ENCODE measurements at places on chromosomes 4 and X.
A peak's percentile ranks its signal among the peaks of the same experiment; 100 is the strongest.

DNA sequence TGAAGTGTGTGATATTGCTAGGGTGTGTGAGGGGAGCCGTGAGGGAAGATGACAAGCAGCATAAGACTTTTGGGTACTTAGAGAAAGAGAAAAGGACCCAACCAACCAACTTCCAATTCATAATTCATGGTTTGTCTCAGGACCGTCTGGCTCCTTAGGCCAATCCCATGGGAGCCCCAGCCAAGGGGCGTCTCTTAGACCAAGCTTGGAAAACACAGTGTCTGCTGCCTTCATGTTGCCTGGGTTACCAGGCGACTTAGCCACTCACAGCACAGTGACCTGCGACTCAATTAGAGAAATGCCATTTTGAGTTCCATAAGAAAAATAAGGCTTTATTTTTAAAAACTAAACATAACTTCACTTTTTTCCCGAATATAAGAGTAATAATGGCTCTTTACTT, 32.7 kb downstream of the BST1 start:
- no peak overlapping the region for H3K27ac ChIP-seq
- H3K4me3 ChIP-seq = no peak overlapping the region
- DNase-seq = no peak
- H3K36me3 ChIP-seq = no peaks in the 10 kb centered on the region
- H3K4me1 ChIP-seq = peaks cover 4% of the 10 kb centered on the region
- peaks cover 44% of the 10 kb centered on the region for H3K27me3 ChIP-seq

- H3K4me3 ChIP-seq = peak overlapping the region; percentile 45
Observed at GRCh38 chr4:101103381-101104142, 243.8 kb downstream of the PPP3CA start.

DNA sequence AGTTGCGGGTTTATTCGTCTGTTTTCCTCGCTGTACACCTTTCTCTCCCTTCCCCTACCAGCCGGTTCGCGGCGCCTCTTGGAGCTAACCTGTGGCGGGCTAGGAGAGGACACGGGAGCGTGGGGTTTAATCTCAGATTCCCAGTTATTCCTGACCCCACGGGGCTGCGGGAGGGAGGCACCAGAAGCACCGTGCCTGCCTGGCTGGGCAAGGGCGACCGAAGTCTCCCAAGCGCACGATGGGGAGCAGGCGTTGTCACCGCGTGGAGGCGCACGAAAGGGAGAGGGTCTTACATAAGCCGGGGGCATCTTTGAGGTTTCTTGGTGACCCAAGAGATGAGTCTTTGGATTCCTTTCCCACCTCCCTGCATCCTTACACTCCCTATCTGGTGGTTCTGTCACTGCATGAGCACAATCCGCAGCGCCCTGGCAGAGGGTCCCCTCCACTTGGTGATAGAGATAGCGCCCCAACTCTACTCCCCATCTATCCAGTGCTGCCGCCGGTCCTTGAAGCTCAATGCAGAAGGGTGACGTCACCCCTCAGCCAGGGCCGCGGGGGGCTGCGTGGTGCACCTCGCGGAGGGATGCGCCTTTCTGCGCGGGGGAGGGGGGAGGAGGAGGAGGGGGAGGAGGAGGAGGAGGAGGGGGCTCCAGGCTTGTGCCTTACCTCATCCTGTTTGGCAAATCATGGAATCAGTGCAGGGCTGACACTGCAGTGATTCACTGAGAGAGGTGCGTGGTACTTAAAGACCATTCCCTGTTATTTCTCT, 793 bp downstream of the TSPAN7 start:
- H3K27ac ChIP-seq = no peak overlapping the region
- H3K36me3 ChIP-seq = no peaks in the 10 kb centered on the region
- H3K27me3 ChIP-seq = no peaks in the 10 kb centered on the region
- no peak for DNase-seq
- H3K4me3 ChIP-seq = peak overlapping the region; percentile 80

- no peaks in the 10 kb centered on the region for H3K36me3 ChIP-seq
- no peaks in the 10 kb centered on the region for H3K4me1 ChIP-seq
- H3K27me3 ChIP-seq = no peaks in the 10 kb centered on the region
Observed at GRCh38 chrX:64427787-64428186, 32.5 kb upstream of the MTMR8 start.

DNA sequence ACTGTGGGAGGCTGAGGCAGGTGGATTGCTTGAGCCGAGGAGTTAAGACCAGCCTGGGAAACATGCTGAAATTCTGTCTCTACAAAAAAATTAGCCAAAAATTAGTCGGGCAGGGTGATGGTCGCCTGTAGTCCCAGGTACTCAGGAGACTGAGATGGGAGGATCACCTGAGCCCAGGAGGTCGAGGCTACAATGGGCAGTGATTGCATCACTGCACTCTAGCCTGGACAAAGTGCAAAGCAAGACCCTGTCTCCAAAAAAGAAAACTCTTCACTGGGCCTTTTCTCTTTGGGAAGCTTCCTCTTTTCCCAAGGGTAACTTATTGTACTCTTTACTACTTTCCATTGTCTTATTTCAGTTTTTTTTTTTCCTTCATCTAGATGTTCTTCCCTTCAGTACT, 88.9 kb downstream of the UBE2K start:
- peaks cover 1% of the 10 kb centered on the region for H3K4me1 ChIP-seq
- no peaks in the 10 kb centered on the region for H3K36me3 ChIP-seq
- H3K4me3 ChIP-seq = no peak overlapping the region
- DNase-seq = no peak

DNA sequence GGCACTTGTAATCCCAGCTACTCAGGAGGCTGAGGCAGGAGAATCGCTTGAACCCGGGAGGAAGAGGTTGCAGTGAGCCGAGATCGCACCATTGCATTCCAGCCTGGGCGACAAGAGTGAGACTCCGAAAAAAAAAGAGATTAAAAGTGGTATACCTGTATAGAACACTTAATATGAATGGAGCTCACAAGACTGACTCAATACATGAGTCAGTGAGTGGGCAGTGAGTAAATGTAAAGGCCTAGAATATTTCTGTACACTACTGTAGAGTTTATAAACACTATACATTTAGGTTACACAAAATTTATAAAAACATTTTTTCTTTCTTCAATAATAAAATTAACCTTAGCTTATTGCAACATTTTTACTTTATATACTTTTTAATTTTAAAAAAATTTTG, 93.8 kb downstream of the CENPC start:
- peaks cover 11% of the 10 kb centered on the region for H3K36me3 ChIP-seq
- DNase-seq = no peak
- no peak overlapping the region for H3K27ac ChIP-seq
- no peaks in the 10 kb centered on the region for H3K4me1 ChIP-seq

DNA sequence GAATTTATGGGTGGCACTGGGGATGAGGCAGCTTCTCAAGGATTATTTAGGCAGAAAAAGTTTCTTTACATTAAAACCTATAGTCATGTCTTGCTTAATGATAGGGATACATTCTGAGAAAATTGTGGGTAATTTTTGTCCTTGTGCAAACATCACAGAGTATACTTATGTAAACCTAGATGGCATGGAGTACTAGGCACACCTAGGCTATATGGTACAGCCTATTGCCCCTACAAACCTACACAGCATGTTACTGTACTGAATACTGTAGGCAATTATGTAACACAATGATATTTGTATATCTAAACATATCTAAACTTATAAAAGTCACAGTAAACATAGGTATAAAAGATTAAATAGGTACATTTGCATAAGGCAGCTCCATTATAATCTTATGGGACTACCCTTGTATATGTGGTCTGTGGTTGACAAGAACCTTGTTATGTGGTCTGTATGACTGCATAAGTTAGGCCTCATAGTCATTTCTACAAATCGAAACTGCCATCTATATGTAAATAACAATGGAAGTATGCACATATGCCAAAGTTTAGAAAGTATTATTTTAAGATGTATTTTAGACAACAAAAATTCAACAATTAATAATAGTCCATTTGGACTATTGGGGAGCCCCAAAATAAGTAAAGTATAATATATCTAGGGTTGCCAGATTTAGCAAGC, 87.3 kb downstream of the CFAP299 start:
- H3K27me3 ChIP-seq = no peaks in the 10 kb centered on the region
- no peak for DNase-seq
- H3K36me3 ChIP-seq = no peaks in the 10 kb centered on the region

DNA sequence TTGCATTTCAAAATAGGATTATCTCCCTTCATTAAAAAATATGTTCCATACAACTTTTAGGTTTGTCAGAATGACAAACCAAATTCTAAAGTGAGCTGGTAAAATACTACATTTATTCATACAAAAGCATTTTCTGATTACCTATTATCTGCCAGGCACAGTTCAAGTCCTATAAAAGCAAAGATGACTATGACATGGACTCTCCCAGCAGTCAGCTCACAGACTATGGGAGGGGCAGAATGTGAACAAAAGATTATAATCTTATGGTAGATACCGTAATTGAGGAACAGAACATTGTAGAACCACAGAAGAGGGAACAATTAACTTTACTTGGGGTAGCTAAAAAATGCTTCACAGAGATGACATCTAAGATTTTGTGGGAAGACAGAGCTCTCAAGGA, 12.4 kb downstream of the PAQR3 start:
- H3K4me1 ChIP-seq = no peaks in the 10 kb centered on the region
- H3K36me3 ChIP-seq = peaks cover 34% of the 10 kb centered on the region
- no peak overlapping the region for H3K27ac ChIP-seq
- no peak overlapping the region for H3K4me3 ChIP-seq

GRCh38 chr4:99205153-99205979, 13.7 kb downstream of the ADH6 start:
- H3K27me3 ChIP-seq = no peaks in the 10 kb centered on the region

DNA sequence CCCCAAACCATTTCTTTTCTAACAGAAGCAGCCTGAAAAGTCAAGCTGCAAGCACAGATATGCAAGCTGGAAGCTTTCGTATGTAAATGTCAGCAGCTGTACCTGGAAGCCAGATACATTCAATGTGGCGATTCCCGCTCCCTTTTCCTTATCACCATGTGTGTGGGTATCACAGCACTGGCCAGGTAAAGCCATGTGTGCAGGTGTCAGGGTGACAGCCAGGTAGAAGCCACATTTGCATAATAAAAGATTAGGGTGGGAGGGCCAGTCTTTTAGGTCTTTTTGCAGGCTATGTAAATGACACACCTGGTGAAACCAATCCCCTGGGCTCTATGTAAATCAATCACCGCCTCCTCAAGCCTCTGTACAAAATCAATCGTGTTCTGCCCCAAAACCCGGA, 50.1 kb downstream of the RXFP1 start:
- no peaks in the 10 kb centered on the region for H3K4me1 ChIP-seq
- no peak for DNase-seq
- peaks cover 11% of the 10 kb centered on the region for H3K27me3 ChIP-seq

DNA sequence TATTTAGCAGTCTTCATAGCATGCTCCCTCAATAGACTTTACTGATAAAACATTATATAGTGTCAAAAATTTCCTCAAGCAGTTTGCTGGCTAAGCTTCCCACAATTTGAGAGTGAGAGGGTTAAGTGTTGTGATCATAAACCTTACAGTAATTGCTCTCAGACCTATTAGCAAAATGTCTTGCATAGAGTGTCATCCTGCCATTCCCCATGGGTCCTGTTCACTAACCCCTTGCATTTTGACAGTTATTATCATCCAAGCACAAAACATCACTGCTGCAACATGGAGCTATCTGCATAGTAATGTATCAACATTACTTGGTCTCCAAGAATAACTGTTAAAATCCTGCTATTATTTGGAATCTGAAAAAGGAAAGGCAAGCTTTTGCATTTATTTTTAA, 196.1 kb upstream of the GK2 start:
- peaks cover 14% of the 10 kb centered on the region for H3K27me3 ChIP-seq
- no peaks in the 10 kb centered on the region for H3K36me3 ChIP-seq
- no peak overlapping the region for H3K27ac ChIP-seq
- H3K4me3 ChIP-seq = no peak overlapping the region
- H3K4me1 ChIP-seq = no peaks in the 10 kb centered on the region

- H3K4me1 ChIP-seq = no peaks in the 10 kb centered on the region
- H3K27ac ChIP-seq = no peak overlapping the region
- no peak overlapping the region for H3K4me3 ChIP-seq
Observed at GRCh38 chr4:98672583-98673287, 14.3 kb upstream of the TSPAN5 start.

DNA sequence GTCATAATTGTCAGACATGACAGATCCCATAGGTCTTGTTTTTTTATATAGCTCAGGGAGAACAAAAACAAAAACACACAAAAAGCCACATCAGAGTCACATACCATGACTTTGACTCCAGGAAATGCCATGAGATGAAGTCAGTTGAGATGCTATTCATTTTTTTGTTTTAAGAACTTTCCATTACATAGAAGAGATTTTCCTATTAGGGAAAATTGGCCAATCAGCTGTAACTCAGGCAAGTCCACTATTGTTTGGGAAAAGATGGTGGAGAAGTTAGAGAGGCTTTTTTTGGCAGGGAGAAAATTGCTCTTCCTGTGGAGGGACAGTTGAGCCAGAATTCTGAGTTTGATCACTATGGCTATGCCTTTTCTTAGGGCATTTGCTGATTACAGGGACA, 72.6 kb downstream of the SMARCA5 start:
- no peak for DNase-seq
- H3K4me1 ChIP-seq = no peaks in the 10 kb centered on the region
- no peaks in the 10 kb centered on the region for H3K36me3 ChIP-seq
- no peak overlapping the region for H3K4me3 ChIP-seq
- no peaks in the 10 kb centered on the region for H3K27me3 ChIP-seq

DNA sequence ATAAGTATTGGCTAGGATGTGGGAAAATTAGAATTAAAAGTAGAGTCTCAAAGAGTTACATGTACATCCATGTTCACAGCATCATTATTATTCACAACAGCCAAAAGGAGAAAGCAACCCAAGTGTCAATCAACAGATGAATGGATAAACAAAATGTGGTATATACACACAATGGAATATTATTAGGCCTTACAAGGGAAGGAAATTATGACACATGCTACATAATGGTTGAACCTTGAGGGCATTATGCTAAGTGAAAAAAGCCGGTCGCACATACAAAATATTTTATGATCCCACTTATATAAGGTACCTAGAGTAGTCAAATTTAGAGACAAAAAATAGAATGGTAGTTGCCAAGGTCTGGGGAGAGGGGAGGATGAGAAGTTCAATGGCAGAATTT, 80.1 kb downstream of the HUWE1 start:
- DNase-seq = no peak
- H3K4me1 ChIP-seq = peaks cover 3% of the 10 kb centered on the region
- H3K27me3 ChIP-seq = no peaks in the 10 kb centered on the region
- no peak overlapping the region for H3K4me3 ChIP-seq
- H3K36me3 ChIP-seq = peaks cover 87% of the 10 kb centered on the region

DNA sequence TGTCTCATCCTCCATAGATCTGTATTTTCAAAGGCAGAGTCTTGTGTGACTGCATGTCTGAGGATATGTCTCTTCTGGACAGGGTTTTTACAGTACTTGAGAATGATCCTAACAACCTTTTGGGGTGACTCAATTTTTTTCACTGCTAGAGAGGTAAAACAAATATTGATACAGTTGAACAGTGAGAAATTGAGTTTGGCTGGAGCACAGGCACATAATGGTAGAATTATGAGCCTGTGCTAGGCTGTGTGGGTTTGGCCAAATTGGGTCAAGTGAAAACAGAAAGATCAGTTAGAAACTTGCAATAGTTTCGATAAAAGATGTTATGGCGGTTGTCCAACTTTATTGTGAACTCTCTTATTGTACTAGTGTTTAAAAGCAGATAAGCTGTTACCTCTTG, 23.3 kb upstream of the EOLA2 start:
- H3K4me3 ChIP-seq = no peak overlapping the region
- no peak for DNase-seq
- peaks cover 23% of the 10 kb centered on the region for H3K36me3 ChIP-seq
- H3K27me3 ChIP-seq = no peaks in the 10 kb centered on the region

Measured in effector memory CD8-positive, alpha-beta T cell (primary cell).